NCI-H1930 (cell line): ENCODE measurements at places on chromosomes 16 and 17.

DNA sequence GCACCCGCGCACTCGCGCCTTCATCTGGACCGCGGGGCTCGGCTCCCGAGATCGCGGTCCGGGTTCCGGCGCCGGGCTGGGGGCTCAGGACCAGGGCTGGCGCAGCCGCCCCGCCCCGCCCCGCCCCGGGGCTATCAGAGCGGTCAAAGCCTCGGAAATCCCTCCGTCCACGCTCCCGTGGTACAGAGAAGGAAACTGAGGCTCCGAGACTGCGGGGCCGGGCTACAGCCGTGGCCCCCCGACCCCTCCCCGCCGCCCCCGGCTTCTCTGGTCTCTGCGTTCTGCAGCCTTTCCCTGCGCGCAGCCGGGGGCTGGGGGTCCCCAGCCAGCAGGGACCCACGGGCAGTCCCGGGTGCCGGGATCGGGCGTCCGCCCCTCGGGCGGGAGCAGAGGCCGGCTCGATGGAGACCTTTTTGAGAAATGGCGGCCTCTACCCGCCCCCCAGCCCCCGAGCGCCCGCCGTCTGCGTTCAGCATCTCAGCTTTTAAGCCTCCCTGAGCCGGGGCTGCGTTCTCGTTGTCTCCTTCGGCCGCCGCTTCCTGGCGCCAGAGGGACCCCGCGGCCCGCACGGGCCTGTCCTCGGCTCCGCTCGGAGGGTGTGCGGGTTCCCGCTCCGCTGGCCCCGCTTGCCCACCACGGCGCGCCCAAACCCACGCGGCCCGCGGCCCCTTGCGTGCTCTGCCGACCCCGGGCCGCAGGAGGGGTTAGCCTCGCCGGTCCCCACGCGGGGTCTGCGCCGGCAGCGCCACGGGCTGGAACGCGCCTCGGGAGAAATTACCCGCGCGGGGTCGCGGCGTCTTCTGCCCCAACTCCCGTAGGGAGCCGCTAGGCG is 1.5 kb upstream of the NPTX1 start:
- peak; percentile 45 for DNase-seq

DNA sequence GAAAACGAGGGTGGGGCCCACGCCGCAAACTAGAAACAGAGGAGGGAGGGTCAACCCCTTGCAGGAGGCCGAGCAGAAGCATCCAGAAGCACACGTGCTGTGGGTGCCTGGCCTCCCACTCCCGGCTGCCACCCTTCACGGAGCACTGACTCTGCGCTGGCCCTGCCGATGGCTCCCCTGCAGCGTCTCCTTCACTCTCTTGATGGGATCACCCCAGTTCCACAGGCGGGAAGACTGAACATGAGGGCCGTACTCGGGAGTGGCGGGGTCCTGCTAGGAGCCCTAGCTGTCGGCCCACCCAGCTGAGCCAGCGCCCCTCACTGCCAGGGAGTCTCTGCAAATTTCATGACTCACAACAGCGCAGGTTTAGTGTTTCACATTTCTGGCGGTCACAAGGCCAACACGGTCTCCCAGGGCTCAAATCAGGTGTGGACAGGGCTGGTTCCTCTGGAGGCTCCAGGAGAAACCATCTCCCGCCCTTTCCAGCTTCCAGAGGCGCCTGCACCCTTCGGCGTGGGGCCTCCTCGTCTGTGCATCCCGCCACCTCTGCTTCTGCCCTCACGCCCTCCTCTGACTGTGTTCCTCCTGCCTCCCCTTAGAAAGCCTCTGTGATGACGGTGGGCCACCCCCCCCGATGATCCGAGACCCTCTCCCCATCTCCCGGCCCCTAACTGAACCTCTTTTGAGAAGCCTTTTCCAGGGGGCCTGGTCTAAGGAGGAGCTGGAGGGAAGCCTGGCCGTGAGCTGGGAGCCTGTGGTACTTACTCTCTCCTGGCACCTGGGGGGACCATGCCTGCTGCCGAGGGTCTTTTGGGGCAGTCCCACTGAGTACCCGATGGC is 2.0 kb downstream of the PTX4 start:
- no peak for DNase-seq

DNA sequence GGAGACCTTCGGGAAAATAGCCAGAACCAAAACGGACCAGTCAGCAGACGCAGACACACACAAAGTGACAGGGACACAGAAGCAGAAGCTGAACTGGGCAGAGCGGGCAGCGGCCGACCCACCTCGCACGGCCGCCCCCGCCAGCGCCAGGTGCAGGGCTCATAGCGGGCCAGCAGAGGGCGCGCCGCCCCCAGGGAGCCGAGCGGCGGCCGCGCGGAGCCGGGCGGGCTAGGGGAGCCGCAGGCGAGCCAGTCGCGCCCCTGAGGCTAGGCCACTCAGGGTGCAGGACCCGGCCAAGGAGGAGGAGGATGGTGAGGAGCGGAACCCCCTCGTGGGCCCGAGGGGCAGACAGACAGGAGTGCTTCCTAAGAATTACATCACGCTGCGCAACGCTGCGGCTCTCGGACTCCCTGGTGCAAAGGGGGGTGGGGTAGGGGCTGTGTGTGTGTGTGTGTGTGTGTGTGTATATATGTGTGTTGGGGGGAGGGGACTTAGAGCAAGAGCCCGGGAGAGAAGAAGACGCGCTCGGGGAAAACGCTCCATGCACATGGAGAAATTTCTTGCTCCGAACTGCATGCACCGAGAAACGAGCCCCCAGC is 913 bp upstream of the NOG start:
- DNase-seq, result peak; percentile 16

DNA sequence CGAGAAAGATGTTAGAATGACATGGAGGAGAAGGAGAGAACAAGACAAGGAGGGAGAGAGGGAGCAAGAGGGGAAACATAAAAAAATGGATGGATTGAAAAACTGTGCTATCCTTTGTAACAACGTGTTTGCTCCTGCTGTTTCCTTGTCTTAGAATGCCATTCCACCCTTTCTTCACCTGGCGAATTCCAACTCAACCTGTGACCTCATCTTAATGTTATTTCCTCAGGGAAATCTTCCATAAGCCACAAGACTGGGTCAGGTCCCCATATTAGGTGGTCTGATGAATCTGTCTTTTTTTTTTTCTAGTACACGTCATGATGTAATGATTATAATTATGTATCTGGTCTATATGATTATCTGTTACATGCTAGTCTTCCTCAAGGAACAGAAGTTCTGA is 195.0 kb upstream of the MAF start:
- DNase-seq, result no peak

GRCh38 chr16:87437911-87438610 is 45.9 kb downstream of the MAP1LC3B start:
- no peak for DNase-seq

- no peak for DNase-seq
Measured at GRCh38 chr16:21265104-21265837, 12.8 kb downstream of the CRYM start.

GRCh38 chr16:10988164-10988803 is 43.9 kb downstream of the CLEC16A start:
- no peak for DNase-seq

DNA sequence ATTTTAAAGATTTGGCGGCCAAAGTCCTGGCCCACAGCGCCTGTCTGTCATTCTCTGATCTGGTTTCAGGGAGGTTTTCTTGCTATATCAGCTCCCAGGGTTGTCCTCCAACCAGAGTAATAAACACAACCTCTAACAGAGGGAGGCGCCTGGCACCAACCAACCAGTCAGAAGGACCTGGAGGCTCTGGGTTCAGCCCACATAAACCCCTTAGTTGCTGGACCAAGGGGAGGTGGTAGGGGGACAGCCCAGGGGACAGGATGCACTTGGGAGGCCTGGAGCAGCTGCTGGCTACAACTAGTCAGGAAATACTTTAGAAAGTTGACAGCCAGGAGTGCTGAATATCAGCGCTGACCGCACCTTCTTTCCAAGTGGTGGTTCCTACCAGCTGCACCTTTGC is 41.7 kb upstream of the CDRT4 start:
- no peak for DNase-seq

- no peak for DNase-seq
Measured at GRCh38 chr17:50035421-50035879, 20.5 kb upstream of the ITGA3 start.

GRCh38 chr17:17408236-17408794 is 68.5 kb upstream of the MED9 start:
- DNase-seq, result no peak

DNA sequence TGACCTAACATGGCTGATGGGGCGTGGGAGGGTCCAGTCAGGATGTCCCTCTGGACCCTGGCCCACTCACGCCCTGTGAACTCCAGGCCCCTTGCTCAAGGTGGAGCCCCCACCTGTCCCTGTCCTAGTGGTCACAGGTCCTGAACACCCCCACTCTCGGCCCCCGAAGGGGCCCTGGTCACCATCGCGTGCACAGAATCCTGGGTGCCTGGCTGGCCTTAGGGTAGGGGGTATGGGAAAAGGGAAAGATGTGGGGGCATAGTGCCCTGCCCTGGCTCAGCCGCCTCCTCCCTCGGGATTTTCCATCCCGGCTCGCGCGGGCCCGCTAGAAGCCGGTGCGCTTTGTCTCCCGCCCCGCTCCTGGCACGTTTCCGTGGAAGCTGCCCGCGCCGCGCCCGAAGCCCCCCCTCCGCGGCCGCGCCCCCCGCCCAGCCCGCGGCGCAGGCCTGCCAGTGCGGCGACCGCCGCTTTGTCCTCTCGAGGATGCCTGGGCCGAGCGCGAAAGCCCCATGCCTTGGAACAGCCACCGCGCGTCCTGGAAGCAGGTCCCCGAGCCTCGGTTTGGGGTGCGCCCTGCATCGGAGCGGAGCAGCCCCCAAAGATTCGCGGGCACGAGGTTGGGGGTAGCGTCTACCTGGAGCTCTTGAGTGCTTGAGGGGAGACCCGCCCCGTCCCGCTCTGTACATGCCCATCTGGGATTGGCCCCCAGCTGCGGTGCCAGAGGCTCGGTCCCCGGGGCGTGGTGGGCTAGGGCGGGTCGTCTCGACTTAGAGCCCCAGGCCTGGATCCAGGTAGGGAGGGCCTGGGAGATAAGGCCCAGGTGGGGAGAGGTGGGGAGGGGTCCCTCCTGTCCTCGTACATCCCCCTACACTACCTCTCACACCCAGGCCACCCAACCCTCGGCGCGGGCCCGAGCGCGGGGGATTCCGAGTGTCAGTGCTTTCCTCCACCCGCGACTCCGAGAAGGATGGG is 1.3 kb downstream of the SMPD3 start:
- no peak for DNase-seq

GRCh38 chr17:57924677-57925076 is 30.5 kb downstream of the CUEDC1 start:
- DNase-seq, result no peak

DNA sequence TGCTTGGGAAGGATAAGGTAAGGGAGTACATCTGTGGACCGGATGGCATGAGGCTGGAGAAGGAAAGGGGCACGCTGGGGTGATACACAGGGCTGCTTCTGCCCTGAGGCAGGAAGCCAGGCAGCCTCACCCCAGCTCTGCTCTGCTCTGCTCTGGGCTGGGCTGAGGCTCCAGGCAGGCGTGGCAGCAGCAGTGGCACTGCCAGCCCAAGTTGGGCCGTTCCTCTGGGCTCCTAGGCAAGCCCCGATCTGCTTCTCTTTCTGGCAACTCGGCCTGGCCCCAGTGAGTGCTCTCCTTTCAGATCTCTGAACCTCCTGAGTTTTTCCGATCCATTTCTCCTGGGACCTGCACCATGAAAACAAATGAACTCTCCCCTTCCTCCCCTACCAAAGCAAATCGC is 44.9 kb downstream of the VAC14 start:
- no peak for DNase-seq

DNA sequence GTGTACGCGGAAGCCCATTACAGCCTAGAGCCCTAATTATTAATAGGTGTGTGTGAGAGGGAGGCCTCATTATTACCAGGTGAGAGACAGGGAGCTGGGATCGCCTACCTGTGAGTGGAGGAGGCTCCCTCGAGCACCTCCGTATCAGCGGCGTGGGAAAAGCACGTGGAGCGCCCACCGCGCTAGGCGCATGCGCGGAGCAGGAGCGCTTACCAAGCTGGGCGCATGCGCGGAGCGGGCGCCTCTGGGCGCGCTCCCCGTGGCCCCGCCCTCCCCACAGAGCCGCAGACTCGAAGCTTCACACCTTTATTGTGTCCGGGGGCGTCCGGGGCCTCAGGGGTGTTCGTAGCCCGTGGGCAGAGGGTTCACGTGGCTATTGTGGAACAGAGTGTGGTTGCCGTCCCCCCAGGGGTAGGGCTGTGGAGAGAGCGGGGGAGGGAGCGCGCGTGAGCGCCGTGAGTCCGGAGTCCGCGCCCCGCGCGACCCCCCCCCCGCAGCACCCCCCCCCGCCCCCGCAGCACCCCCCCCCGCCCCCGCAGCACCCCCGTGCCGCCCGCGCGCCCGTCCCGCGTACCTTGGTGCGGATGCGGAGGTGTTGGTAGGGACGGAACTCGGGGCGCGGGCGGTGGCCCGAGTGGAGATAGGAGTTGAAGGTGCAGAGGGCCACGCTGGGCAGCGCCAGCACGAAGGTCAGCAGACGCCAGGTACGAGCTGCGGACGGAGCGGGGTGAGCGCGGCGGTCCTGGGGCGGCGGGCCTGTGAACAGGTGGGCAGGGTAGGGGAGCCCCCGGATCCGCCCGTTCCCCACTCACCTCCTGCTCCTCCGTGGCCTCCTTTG is 500 bp downstream of the COX6A2 start:
- peak; percentile 87 for DNase-seq

DNA sequence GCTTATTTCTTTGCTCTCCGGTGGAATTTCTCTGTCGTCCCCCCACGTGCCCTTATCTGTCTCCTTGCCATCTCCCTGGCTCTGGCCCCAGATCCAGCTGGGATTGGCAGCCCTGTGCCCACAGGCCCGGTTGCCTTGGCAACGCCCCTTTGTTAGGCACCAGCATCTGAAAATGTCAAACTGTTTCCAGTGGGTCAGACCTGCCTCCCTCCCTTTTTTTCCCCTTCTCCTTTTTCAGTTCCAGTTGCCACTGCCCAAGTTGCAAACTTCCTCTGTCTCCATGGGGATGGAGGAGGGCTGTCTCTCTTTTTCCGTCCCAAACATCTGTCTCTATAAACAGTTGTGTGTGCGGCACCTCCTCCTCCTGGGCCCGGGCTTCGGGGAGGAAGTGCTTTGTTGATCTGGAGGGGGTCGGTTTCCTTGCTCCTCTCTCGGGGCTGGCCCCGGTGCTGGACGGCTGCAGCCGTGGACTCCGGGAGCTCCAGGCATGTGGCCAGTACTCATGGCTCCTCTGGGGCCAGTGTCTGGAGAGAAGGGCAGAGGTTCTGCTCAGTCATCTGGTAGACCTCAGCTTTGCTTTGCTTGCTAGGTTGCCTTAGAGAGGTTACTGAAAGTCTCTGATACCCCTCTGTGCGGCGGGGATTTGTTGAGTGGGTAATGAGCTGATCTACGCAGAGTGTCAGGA is 35.3 kb downstream of the SOCS3 start:
- DNase-seq, result no peak

GRCh38 chr17:17924131-17924856 is 47.9 kb downstream of the TOM1L2 start:
- no peak for DNase-seq

DNA sequence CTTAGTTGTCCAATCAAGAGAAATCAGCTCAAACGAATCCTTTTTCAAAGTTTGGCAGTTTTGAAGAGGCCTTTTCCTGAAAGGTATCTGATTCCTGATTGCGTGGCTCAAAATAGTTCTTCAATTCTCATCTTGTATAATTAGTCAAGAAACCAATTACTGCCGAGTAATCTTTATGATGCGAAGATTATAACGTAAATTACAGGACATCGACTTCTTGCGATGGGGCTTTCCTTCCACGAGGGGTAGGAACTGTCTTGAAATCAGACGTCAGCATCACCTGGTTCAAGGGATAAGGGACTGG is 644 bp upstream of the ARL2BP start:
- DNase-seq, result peak; percentile 33
